ENCODE measurements at places on chromosomes 7 and 10.

GRCh38 chr7:24336461-24336860, 52.5 kb downstream of the NPY start:
- peak; percentile 82 for DNase-seq

DNA sequence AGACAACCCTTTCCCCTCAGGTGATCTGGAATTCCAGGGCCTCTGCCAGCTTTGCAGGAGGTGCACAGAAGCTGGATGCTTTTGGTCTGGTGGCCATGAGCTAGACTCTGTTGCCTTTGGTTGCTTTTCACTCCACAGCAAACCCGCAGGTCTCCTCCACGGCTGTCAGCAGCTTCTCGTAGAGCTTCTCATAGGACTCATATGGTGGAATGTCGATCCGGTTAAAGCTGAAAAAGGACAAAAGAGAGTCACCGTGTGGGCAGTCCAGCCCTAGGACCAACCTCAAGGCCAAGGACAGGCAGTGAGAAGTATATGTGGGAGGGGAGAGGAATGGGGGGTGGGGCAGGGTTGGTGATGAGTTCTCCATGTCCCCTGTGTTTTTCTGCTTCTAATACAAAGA, 113.5 kb downstream of the SMURF1 start:
- DNase-seq = no peak

DNA sequence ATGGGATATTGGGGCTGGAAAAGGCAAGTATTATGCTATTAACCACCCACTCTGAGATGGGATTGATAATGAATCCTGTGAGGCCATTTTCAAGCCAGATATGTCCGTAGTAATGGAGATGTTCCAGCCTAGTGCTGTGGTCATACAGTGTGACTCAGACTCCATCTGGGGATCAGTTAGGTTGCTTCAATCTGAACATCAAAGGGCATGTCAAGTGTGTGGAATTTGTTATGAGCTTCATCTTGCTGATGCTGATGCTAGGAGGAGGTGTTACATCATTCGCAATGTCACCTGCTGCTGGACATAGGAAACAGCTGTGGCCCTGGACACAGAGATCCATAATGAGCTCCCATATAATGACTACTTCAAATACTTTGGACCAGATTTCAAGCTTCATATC, 144.7 kb downstream of the PLCE1 start:
- DNase-seq = peak; percentile 2

GRCh38 chr10:14389981-14390590, 59.4 kb upstream of the FRMD4A start:
- DNase-seq = no peak

DNA sequence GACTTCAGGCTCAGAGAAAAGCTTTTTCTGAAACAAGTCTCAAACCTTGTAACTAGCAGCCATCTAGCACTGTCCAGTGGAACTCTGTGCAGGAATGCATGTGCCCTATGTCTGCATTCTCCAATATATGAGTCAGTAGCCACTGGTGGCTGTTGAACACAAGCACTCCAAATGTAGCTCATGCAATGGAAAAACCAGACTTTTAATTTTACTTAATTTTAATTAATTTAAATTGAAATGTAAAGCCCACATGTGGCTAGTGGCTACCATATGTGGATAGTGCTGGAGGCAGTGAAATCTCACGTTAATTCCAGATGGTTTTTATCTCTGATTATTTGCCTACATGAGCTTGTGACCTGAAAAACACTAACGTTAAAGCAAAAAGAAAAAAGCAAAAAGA, 225.1 kb downstream of the GATA3 start:
- DNase-seq = no peak

GRCh38 chr7:150860978-150861295, 8.6 kb downstream of the AOC1 start:
- no peak for DNase-seq

GRCh38 chr7:70178787-70179186, 580.5 kb downstream of the AUTS2 start:
- no peak for DNase-seq

DNA sequence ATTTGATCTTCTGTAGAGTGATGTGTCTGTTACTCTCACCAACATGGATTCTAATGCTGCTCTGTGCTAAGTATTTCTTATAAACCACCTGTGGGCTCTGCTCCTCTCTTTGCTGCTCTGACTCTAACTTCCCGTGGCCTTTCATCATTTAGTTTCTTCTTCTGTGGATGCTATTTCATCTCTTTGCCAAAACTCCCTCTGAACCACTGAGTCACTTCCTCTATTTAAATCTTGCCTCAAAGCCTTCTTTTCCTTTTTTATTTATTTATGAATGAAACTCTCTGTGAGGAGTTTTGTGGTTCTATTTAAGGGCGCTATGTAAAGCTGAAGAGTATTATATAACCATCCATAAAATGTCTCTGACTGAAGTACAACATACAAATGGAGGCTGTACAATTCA, 538.5 kb downstream of the SUGCT start:
- DNase-seq = no peak

DNA sequence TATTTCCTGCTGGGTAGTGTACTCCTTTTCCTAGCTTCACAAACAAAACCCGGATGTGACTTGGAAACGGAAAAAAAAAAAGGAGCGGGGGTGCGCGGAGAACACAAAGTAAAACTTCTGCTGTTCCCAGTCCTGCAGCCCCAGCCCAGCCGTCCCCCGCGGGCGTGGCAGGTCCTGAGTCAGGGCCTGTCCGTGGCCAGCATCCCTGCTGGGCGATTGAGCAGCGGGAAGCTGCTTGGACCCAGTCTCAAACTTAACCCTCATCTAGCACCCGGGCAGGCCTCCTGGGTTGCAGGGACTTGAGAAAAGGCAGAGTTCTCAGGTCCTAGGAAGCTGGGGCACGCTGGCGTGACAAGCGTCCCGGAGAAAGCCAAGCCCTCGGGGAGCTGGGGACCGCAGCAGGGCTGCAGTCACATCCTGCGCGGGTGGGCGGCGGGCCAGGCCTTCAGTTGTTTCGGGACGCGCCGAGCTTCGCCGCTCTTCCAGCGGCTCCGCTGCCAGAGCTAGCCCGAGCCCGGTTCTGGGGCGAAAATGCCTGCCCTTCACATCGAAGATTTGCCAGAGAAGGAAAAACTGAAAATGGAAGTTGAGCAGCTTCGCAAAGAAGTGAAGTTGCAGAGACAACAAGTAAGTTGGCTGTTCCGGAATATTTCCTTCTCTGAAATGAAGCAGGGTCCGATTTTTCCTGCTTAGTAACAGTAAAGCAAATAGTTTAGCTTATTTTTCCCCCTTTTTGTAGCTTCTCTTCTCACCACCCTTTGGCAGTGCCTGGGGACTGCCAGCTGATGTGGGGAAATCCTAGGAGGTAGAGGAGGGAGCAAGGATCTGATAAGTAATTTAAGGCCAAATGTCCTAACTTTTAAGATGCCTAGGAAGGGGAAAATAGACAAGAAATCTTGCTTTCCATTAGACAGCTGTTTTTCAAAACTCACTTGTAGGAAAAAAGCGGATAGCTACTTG, at the start of gene GNG11:
GNG11 (plus strand) TSS at position 129 of the 960 bp plus-strand sequence; CDS start at position 532, 403 bp downstream.
- peak; percentile 89 for DNase-seq

DNA sequence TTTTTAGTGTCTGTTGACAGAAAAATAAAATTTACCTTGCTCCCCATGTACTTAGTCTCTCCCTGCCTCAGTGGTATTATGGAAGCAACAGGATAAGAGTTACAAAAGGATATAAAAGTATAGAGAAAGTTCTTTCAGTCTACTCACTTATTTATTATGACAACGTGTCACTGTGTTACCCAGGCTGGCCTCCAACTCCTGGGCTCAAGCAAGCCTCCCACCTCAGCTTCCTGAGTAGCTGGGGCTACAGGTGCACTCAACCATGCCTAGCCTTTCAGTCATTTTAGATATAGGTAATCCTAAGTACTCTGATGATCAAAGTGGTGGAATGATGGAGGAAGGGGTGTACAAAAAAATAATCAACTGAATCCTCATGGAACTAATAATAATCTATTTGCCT, 215.2 kb upstream of the MKLN1 start:
- no peak for DNase-seq

DNA sequence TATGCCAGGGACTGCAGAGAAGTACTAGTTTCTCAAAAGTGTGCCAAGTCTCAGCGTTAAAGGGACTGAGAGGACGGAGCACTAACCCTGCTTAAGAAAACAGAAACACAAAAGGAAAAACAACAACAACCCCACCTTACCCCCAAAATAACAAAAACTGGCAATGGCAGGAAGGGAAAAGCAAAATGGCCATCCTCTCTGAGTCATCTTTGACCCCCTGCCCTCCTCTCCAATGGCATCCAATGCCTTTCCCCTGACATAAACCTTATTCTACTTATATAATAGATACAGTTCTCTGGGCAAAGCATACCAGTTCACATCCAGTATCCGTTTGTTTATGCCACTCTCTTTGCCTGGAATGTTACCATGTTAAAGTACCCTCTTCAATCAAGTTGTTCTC, 1.6 kb downstream of the POLR1F start:
- no peak for DNase-seq

DNA sequence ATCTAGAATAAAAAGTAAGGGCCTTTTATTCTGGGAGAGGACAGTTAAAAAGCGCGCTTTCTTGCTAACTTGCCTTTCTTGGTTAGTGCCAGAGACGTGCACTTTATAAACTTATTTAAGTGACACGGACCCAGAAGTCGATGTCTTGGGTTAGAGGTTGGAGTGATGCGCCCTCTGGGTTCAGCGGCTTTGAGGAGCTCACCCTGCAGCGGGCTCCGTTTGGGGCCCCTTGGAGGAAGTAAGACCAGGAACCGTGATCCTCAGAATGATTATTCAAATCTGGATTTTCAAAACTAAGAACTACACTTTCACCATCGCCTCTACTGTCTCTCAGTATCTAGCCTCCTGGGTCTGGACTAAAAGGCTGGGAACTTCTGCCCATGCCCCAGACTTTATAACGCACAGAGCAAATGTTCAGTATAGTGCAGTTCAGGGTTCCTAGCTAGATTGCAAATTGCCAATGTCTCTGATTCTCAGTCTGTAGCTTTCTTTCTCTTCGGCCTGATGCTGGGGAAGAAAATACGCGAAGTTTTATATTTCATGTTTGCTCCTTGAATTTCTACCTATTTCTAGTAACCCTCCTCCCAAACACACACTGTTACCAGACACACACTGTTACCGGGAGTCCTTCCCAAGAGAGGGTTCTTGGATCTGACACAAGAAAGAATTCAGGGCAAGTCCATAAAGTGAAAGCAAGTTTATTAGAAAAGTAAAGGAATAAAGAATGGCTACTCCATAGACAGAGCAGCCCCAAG, 18.6 kb upstream of the SMO start:
- no peak for DNase-seq

DNA sequence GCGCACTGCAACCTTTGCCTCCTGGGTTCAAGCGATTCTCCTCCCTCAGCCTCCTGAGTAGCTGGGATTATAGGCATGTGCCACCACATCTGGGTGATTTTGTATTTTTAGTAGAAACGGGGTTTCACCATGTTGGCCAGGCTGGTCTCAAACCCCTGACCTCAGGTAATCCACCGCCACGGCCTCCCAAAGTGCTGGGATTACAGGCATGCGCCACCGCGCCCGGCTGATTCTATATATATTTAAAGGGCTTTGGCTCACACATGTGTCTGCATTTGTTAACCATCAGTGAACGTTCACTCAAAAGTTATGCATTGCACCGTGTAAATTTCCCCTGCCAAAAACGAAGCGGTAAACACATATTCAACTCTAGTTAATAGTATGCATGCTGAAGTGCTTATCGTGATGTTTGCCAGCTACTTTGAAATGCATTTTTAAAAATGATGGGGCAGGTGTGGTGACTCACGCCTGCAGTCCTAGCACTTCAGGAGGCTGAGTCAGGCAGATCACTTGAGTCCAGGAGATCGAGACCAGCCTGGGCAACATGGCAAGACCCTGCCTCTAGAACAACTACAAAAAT, 17.7 kb upstream of the WIPI2 start:
- DNase-seq = no peak

- DNase-seq = no peak
These were observed 123.5 kb downstream of the GLCCI1 start for GRCh38 chr7:8092140-8092539.

DNA sequence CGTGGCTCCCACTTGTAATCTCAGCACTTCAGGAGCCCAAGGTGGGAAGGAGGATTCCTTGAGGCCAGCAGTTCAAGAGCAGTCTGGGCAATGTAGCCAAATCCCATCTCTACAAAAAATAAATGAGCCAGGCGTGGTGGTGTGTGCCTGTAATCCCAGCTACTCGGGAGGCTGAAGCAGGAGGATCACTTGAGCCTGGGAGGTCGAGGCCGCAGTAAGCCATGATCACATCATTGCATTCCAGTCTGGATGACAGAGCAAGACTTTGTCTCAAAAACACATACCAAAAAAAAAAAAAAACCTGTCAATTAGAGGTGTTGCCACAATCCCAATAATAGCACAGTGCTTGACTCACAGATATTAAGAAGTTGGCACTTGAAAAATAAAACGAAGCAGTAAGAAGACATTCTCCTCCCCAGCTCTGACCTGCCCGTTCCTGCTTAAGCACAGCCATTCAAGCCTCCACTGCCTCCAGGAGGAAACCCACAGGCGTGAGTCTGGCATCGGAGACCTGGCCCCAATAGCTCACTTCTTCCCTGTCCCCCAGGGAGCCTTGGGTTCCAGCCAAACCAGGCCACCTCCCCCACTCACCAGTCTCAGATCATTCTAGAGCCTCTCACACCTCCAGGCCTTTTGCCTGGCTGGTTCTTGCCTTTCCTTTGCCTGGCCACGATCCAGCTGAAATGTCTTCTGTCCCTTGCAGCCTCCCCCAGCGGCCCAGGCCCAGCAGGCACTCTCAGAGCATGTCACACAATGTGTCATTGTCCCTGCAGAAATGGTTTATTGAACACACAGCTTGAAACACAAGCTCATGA, 45.3 kb upstream of the GTF2I start:
- DNase-seq = peak; percentile 62

- DNase-seq = no peak
These were observed 22.6 kb upstream of the DDX50 start for GRCh38 chr10:68878496-68878895.

GRCh38 chr10:24513155-24513554, 210.5 kb downstream of the ARHGAP21 start:
- peak; percentile 38 for DNase-seq

DNA sequence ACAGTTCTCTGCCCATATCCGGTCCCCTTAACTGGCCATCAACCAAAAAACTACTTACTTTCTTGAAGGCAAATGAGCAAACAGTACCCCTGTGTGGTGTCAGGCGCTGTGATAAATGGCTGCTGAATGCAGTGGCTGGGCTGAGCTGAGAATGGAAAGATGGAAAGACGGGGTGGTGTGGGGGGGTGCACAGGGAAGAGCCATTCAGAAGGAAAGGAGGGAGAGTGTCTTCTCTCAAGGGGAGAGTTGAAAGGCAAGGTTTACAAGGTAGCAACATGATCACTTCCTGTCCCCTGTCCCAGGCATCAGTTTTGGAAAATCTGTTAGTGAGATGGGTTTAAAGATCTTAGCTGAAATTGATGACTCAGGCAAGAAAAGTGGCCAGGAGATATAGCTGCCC, 22.5 kb downstream of the EMX2 start:
- no peak for DNase-seq

GRCh38 chr10:70227548-70228320, 5.5 kb downstream of the PPA1 start:
- no peak for DNase-seq

DNA sequence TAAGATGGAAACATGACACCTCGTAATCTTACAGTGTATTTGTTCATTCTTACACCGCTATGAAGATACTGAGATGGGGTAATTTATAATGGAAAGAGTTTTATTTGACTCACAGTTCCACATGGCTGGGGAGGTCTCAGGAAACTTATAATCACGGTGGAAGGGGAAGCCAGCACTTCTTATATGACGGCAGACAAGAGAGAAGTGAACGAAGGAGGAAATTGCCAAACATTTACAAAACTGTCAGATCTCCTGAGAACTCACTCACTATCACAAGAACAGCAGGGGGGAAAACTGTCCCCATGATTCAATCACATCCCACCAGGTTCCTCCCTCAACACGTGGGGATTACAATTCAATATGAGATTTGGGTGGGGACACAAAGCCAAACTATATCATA, 282.3 kb downstream of the HGF start:
- DNase-seq = no peak

All from SJCRH30 (cell line).